ENCODE measurements at places on chromosomes 11 and 22.

DNA sequence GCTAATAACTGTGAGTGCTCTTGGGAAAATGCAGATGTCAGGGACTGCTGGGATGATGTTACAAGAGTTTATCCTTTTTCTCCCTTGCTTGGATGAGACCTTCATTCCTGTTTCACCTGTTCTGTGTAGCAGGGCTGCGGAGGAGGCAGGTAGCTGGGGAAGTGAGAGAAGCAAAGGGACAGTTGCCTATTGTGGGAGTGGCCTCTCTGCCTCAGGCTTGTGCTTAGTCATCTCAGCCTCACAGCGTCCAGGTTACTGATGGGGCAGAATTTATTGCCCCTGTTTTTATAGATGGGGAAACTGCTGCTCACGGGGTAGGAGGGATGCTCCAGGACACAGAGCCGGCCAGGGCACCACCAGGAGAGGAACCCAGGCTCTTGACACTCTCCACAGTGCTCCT is 1.7 kb downstream of the STX3 start:
- no peak for DNase-seq

DNA sequence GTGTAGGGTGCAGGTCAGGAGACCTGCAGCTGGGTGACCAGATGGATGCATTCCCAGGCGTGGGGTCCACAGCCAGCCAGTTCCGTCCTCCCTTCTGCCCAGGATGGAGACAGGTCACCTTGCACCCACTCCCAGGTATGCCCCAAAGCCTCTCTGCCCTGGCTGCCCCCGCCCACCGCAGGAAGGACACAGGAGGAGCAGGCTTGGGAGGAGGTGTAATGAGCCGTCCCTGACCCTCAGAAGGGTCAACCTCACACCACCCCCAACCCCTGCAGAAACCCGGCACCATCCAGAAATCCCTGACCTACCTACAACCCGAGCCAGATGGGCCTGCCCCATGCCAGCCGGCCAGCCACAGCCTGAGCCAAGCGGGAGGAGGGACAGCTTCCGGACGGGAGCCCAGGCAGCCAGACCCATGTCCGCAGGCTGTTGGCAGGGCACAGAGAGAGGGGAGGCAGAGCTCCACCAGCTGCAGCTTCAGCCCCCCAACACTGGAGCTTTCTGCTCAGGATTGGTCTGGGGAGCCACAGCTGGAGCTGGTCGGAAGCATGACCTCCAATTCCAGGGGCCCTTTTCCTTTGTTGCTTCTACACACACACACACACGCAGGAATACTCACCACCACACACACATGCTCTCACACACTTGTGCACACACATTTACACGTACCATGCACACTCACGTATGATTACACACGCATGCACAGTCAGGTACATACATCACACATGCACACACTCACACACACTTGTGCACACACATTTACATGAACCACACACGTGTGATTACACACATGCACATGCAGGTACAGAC is 5.3 kb downstream of the IFITM10 start:
- DNase-seq, result no peak

- DNase-seq, result no peak
Measured at GRCh38 chr11:18253233-18253632, 4.8 kb upstream of the SAA2 start.

DNA sequence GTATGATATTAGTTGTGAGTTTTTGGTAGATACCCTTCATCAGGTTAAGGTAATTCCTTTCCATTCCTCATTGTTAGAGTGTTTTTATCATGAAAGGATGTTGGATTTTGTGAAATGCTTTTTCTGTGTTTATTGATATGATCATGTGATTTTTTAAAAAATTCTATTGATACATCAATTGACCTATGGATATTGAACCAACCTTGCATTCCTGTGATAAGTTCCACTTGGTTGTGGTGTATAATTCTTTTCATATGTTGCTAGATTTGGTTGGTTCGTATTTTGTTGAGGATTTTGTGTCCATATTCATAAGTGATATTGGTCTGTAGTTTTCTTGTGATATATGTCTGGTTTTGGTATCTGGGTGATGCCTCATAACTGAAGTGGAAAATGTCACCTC is 6.7 kb downstream of the ANKRD13D start:
- no peak for DNase-seq

DNA sequence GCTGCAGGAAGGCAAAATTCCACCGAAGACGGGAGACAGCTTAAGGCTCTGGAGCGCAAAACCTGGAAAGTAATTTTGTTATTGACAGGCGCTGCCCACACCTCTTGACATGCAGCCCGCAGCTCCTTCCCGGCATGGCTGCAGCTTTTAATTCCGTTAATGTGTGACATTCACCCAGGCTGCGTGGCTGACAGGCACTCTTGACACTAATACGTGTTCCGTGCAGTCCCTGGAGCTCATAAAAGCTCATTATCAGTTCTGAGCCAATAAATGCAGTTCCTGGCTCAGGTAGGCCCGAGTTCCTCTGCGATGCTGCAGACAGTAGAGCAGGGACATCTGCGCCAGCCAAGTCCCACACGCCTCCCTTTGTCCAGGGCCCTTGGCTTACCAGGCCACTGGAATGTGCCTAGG is 34.8 kb downstream of the TSPAN18 start:
- no peak for DNase-seq

- no peak for DNase-seq
Measured at GRCh38 chr11:100525635-100526034, 161.5 kb upstream of the ARHGAP42 start.
